ENCODE measurements at places on chromosomes 12 and 14.
A peak's percentile ranks its signal among the peaks of the same experiment; 100 is the strongest.

GRCh38 chr12:68119724-68120211, 39.8 kb downstream of the IFNG start:
- DNase-seq = peak; percentile 37

GRCh38 chr14:91063119-91063518, 2.7 kb upstream of the RPS6KA5 start:
- DNase-seq = no peak

DNA sequence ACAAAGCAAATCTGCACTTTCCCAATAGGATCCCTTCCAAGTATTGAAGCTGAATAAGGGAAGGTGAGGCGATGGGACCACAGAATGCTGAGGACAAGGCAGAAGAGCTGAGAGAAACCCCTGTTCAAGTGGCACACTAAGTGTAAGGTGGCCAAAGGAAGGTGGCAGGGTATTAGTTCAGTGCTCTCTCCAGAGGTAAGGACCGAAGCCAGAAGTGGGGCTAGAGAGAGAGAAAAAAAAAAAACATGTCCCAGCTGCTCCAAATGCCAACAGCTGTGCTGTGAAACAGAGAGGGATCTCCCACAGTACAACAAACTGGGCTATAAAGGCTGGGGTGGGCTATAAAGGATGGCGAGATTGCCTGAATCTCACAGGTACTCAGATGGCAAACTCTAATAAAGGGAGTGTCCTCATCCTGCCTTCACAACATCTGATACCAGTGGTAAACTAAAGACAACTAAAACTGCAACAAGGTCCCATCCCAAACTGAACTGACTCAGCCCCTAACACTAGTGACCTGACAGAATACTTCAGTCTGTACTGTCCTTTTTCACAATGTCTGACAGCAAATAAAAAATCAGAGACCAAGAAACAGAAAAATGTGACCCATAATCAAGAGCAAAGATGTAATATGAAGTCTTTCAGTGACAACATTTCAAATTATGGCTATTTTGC, 47.9 kb downstream of the CDK17 start:
- DNase-seq = no peak

DNA sequence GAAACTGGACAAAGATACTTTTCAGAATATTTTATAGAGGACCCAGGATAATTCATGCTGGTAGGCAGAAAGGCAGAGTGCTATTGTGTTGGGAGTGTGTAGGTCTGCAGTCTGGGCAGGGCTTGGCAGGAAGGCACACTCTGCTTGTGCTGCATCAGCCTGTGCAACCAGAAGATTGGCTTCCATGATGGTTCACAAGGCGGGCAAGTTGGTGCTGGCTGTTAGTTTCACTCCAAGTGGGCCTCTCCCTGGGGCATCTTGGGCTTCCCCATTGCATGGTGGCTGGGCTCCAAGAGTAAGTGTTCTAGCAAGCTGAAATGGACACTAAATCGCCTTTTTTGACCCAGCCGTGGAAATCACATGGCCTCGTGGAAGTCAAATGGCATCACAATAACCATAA, 1.8 kb upstream of the UBE2N start:
- no peak for DNase-seq

GRCh38 chr12:113347107-113347506, 11.3 kb upstream of the PLBD2 start:
- no peak for DNase-seq

DNA sequence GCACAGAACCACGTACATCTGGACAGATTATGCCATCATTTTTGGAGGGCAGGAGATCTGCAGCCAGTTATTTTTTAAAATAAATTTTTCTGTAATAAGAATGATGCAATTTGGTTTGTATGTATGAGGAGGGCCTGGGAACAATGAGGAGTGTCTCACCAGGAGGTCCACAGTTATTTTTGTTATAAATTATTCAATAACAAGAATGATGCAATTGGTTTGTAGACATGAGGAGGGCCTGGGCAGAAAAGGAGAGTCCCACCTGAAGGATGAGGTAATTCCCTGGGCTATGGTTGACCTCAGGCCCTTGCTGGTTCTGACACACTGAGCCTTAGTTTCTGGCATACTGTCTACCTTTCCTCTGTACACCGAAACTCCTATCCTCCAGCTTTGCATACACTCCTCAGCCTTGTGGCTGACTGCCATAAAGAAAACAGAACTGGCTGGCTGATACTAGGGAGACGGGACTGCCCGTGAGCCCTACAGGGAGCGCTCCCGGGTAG, 9.0 kb upstream of the DCD start:
- DNase-seq = no peak

GRCh38 chr14:104822821-104823615, 22.1 kb downstream of the ZBTB42 start:
- DNase-seq = no peak

GRCh38 chr14:68772761-68773381, 20.0 kb downstream of the ZFP36L1 start:
- DNase-seq = no peak

DNA sequence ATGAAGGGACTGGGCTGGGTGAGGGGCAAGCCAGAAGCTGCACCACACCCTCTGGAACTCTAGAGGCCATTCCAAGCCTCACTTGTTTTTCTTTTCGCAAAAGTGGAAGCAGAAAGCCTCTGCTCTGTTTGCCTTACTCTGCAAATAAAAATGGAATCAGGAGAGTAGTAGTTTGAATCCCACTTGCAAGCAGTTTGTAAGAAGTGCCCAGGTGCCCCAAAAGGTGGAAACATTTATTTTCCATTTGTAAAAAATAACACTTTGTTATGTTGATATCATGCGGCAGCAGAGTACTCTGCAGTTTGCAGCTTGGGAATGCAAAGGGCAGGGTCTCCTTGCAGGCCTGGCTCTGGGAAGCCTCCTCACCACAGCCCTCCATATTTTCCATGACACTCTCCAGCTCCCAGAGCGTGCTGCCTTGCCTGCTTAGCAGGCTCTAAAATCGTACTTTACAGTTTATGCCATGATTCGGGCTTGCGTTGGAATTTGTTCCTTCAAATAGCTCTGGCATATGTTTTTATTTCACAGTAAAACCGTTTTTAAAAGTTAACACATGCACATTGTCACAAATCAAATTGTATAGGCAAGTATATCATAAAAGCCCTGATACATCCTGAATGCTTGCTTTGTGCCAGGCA, 20.0 kb downstream of the TUNAR start:
- DNase-seq = no peak

DNA sequence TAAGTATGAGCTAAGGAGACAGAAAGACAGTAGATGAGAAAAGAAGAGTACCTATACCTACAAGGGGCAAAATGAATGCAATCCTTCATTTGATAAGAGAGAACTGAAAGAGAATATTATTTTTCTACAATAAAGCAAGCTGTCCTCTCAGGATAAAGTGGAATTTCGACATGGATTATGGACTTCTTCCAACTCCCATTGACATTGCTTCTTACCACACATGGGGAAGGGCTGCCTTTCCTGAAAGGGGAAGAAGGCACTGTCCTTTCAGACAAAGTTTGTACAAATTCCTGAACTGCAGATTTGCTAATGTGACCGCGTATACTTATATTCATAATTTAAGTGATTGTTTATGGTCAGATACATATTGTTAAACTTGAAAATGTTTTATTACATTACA, 4.3 kb upstream of the HEBP1 start:
- DNase-seq = no peak
